ENCODE measurements at places on chromosomes 1 and 21. TPM values are rescaled to one million over a fixed set of nuclear protein-coding genes. Genes with fewer than 3 reads are reported as not detected.
A peak's percentile ranks its signal among the peaks of the same experiment; 100 is the strongest.

CFAP74 gene
- total RNA-seq = not detected

- no peak for DNase-seq
Measured at GRCh38 chr1:22729912-22730311, 19.3 kb downstream of the EPHB2 start.

GRCh38 chr1:16148329-16149092 is 7.4 kb downstream of the EPHA2 start:
- DNase-seq = no peak

GRCh38 chr1:22253012-22253790 is 110.3 kb upstream of the WNT4 start:
- no peak for DNase-seq

- no peak for DNase-seq
Measured at GRCh38 chr1:160020196-160020595, 11.6 kb downstream of the PIGM start.

DNA sequence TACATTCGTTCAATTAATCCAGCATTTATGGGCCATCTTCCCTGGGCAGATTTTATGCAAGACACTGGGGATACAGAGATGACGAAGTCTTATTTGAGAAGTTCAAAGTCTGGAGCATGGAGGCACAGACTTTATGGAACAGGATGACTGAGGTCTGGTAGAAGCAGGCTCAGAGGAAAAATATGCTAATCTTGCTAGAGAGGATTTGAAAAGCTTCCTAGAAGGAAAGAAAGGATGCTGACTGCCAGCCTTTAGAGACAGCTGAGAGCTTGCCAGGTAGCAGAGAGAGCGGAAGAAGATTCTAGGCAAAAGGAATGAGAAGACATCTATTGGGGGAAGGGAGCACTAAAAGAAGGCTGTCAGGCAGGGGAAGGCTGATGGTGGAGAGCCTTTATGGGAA is 75.5 kb upstream of the ATP5PO start:
- DNase-seq = no peak

DNA sequence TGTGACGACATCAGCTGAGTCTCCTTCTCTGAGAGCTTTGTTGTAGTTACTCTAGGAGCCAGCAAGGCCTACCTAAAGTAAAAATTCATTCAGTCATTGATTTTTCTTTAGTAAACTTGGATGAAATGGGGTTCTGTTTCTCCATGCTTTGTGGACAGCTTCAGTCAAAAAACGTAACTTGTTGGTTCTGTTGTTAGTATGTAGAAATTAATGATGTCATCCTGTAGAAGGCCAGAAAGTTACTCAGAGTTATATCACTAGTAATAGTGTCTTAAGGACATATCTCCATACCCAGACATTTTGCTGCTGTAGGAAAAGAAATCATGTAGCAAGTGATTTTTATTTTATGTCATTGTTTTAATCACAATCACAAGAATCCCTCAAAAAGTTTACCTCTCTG is 43.0 kb downstream of the KDM1A start:
- no peak for DNase-seq

DNA sequence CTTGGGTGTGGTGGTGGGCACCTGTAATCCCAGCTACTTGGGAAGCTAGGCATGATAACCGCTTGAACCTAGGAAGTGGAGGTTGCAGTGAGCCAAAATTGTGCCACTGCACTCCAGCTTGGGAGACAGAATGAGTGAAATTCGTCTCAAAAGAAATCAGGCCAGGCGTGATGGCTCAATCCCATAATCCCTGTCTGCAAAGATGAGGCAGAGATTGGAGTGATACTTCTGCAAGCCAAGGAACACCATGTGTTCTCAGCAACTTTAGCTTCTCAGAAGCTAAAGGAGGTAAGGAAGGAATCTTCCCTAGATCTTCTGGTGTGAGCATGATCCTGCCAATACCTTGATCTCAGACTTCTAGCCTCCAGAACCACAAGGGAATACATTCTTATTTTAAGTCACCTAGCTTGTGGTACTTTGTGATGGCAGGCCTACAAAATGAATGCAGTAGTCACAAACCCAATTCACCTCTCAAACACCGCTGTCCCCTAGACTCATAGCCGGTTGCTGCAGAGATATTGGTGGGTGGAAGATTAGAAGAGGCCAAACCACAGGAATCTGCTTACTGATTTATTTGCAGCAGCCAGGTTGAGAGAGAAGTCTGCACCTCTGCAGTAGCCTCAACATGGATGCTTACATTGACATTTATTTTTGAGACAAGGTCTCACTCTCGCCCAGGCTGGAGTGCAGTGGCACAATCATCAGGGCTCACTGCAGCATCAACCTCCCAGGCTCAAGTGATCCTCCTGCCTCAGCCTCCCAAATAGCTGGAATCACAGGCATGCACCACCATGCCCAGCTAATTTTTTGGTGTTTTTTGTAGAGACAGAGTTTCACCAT is 18.6 kb downstream of the L1TD1 start:
- DNase-seq = no peak

C1orf74 gene
- 3.9 TPM for total RNA-seq

ERG gene
- not detected for total RNA-seq

INTS11 gene
- total RNA-seq = 142 TPM

DNA sequence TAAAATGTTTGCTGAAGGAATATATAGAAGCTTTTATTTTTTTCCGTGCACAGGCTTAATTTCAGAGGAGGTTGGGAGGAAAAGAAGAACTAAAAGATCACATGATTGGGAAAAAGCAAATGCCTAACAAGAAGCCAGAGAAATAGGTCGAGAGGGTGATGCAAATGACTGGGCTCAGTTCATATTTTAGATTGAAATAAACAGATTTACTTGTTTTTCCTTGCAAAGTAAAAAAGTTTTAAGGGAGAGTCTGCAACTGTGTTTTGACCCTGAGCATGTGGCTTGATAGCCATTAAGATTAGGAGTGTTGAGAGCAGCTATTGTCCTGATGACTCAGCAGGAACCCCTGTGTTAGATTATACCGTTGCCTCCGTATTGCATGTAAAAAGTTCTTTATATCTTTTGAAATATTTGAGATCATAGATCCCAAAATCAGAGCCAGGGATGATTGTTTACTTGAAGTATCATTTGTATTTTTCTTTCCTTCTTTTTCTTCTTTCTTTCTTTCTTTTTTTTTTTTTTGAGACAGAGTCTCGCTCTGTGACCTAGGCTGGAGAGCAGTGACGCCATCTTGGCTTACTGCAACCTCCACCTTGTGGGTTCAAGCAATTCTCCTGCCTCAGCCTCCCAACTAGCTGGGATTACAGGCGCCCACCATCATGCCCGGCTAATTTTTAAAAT is 20.2 kb downstream of the CLIC4 start:
- DNase-seq = peak; percentile 32

DNA sequence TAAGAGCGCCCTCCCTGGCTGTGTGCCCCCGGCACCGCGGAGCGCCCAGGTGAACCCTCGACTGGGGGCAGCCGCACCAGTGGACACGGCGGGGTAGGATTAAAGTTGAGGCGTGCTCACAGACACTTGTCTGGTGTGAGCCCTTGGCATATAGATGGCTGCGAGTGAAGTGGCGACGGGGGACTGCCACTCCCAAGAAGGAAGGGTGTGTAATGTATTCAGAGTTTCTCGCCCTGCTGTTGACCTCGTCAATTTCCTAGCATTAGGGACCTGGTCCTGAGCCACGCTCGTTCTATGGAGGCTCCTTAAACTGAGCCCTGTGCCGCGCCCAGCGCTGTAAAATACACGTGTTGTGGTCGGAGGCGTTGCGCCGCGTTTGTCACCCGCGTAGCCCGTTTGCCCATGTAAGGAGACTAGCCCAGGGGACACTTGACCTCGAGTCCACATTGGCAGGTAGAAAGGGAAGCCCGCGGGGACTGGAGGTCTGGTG is 554 bp downstream of the EVA1C start:
- no peak for DNase-seq

DNA sequence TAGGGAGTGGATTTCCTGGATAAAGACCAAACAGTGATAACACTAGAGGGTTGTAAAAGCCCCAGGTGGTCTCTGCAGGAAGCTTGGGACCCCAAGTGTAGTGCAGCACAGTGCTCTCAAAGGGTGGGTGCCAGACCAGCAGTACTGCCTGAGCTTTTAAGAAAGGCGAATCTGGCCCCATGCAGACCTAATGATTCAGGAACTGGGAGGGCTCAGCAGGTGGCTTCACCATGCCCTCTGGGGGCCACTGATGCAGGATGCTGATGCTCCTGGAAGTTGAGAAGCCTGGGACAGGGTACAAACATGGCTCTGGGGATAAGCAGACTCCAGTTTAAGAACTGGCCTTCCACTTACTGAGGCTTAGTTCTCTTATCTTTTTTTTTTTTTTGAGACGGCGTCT is 29.1 kb upstream of the NEK2 start:
- DNase-seq = no peak

C8A gene
- not detected for total RNA-seq

Measured in HT1080 (cell line).